ENCODE measurements at places on chromosomes 7 and 10.

- DNase-seq, result no peak
These were observed 220.3 kb downstream of the SNX13 start for GRCh38 chr7:17719998-17720397.

- no peak for DNase-seq
These were observed 46.5 kb downstream of the AMPH start for GRCh38 chr7:38584443-38585210.

DNA sequence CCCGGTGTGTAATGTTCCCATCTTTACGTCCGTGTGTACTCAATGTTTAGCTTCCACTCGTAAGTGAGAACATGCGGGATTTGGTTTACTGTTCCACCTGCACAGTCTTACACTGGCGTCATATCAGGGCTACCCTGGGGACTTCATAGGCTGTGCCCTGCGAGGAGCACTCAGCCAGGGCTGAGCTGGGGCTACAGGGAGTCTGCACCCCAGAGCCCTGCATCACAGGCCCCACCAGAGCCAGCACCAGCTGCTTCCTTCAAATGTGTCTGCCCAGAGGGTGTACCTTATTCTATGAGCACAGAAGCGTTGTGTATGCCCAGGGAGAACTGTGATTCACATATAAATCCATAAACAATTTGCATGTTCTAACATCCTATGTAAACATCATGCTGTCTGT, 277.1 kb downstream of the TCERG1L start:
- no peak for DNase-seq

DNA sequence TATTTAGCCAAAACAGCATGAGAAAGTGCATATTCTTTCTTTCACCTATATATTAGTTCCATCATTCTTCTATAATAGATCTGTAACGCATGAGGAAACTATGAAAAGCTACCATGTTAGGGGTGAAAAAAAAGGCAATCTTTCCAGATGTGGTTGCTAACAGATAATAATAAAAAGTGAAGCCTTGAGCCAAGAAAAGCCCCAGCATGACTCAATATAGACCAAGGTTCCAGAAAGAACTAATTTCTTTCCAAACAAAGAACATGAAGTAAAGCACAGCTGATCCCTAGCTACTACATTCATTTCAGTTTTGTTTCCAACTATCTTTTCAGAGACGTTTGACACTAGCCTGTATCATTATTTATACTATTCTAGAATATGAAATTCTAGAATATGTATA, 16.4 kb downstream of the ARL4A start:
- no peak for DNase-seq

DNA sequence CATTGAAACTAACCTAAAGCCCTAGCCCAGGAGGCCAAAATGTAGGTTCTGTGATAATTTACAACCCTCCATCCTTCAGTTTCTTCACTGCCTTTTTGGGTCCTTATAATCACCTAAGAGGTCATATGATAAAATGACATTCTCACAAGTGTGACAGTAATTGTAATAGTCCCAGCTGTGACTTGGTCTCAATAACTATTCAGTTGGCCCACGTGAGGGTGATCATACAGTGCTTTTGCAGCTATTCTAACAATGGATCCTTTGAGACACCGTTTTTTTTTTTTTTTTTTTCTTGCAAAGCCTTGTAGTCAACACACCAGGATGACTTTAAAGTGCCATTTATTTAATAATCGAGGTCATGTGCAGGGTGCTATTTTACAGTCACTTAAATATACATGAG, 760.0 kb downstream of the PHTF2 start:
- no peak for DNase-seq

- no peak for DNase-seq
These were observed 67.5 kb upstream of the UNC5B start for GRCh38 chr10:71144824-71145223.

DNA sequence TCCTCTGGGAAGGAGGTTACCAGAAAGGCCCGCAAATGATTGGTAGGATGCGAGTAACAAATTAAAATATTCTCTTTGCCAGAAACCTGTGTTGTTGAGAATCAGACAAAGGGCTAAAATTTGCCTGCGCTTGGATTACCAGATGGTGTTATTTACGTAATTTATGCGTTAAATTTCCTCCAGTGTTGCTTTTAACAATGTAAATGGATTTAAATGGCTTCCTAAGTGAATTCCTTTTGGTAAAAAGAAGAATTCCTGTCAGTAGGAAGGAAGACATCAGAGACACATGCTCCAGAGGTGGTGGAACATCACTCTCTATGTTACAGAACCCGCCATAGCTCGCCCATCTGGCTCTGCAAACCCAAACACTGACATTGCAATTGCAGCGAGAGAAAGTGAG, 520.6 kb downstream of the GALNT17 start:
- DNase-seq, result no peak

- no peak for DNase-seq
These were observed 27.0 kb downstream of the WBP1L start for GRCh38 chr10:102770792-102771191.

DNA sequence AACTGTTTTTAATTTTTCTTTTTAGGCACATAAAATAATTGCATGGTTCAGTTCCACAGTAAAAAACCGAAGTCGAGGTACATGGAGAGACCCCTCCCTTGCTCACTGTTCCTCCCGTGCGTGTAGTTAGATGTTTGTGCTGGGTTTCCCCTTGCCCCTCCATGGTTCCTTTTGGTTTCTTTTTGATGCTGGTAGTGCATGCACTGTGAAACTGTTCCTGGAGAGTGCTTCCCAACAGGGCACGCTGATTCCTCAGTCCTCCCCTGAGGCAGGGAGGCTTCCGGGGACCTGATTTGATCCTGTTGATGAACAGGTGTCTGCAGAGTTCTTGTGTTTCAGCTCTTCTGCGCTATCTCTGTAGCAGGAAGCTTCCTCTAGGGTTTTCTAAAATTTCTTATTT, 69.5 kb downstream of the ADCY1 start:
- DNase-seq, result no peak

- no peak for DNase-seq
These were observed 43.6 kb downstream of the THNSL1 start for GRCh38 chr10:25059990-25060389.

- no peak for DNase-seq
These were observed 28.0 kb downstream of the GSAP start for GRCh38 chr7:77388055-77388641.

GRCh38 chr7:20365486-20365885, 34.8 kb downstream of the ITGB8 start:
- no peak for DNase-seq

DNA sequence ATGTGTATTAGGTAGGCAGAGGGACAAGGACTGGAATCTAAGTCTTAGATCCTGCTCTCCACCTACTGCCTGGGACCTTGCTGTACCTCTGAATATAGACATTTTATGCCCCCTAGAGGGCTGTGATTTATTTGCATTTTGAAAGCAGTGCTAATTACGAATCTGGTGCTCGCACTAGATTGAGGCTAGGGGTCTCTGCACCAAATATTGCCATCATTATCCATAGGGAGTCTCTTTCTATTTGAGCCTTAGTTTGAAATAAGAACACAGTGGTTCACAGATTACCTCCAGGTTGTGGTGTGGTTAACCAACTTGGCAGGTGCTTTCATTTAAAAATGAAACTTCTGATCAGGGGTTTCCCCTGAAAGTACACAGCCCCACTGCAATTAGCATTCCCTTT, 41.8 kb downstream of the CNNM1 start:
- no peak for DNase-seq

GRCh38 chr10:18860631-18861240, 187.9 kb upstream of the MALRD1 start:
- DNase-seq, result no peak

DNA sequence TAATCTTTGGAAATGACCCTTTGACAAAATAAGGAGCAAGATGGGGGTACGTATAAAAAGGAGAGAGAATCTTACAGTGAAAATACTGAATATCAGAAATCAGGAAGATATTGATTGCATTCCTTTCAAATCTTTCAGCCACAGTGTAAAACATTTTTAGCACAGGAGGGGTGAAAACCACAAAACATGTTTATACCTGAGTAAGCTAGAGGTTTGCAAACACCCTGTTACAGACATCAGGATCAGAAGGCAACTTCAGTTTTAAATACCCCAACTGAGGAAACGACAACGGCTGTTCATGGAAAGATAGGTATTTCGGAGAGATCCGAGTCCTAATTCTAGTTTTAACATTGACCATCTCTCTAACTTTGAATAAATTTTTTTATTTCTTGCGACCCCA, 69.1 kb upstream of the ITGB1 start:
- DNase-seq, result no peak

DNA sequence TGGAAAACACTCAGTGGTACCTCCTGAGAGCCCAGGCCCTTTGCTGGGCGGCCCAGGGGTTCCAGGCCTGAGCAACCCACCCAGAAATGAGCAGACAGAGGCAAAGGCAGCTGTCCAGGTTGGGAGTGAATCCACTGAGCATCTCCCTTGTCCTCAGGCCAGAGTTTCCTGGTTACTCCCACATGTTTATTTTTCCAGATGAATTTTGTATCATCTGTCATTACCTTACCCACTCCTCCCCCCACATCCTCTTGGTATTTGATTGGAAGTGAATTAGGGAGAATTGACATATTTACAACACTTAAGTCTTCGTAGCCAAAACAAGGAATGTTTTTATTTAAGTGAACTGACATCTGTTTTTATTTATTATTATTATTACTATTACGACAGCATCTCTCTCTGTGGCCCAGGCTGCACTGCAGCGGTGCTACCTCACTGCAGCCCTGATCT, 13.2 kb upstream of the LMBR1 start:
- DNase-seq, result no peak

DNA sequence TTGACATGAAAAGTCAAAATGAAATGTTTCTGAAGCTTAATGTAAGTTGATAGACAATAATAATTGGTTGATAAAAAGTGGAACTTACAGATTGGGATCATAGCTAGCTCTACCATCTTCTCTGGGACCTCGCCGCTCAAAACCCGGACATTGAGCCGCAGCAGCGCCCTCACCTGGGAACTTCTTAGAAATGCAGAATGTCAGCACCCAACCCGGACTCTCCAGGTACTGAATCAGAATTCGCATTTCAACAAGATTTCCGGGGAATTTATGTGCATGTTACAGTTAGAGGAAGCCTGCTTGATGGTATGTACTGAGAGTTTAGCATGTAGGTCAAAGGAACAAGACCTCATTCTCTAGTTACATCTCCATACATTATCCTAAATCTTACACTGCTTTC, 36.7 kb upstream of the ABLIM1 start:
- DNase-seq, result no peak

Data from activated gamma-delta T cell treated with Interleukin-2 at 50 U/mL for 16 hours (primary cell).